ENCODE measurements at places on chromosomes 11 and 22.
A peak's percentile ranks its signal among the peaks of the same experiment; 100 is the strongest.

DNA sequence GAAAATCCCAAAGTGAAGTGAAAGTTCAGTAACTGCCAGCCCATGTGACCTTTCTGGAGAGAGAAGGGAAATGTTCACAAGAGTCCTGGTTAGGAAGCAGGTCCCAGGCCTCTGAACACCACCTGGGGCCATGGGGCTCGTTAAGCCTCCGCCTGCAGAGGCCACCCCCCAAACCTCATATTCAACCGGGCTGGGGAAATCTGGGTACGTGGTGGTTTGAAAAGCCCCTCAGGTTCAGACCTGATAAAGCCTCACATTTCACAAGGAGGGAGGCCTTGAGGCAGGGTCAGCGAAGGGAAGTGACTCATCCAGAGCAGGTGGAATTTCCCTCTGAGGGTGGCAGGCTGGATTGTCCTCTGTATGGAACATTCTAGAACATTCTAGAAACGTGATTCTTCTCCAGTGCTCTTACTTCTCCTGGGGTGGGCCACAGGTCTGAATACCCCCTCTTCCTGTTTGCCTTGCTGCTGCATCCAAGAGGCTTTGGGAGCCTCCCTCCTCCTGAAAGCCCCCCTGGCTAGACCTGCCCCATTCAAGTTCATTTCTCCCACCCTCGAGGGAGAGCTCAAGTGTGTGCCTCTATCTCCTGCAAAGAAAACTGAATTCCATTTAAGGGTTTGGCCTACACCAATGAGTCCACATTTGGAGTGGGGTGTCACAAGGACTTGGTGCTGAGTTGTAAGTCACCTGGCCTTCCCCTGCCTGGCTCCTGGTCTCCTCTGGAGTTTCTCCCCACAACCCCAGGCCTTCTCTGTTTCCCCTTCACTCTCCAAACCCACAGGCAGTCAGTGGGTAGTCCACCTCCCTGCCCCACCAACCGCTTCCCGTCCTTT lies 6.3 kb downstream of the FXYD2 start:
- DNase-seq, result peak; percentile 84

DNA sequence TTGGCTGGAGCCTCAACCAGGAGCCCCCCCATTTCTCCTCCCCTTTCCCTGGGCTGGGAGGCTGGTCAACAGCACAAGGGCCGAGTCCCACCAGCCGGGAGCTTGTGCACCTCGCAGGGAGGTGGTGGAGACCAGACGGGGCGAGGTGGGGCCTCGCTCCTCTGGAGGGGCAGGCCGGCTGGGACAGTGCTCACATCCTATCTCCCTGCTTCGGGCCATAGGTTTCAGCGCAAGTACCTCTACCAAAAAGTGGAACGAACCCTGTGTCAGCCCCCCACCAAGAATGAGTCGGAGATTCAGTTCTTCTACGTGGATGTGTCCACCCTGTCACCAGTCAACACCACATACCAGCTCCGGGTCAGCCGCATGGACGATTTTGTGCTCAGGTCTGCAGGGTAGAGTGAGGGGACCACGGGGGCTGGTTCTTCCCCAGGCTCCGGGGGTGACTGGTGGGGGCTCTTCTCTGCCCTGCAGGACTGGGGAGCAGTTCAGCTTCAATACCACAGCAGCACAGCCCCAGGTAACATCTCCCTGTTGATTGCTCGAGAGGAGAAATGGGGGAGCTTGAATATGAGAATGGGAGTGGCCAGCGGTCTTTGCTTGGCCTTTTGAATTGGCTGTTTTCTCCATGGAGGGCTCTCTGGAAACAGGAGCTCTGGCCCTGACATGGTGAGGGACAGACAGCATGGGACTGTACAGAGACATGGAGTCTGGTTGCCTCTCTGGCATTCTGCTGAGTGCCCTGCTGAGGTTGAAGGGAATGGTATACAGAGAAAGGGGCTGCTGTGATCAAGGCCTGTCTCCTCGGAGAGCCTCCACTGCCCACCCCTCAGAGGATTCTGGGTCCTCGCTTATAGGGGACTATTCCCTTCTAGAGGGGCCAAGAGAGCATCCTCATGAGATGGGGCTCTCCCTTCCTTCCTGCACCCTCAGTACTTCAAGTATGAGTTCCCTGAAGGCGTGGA lies 3.3 kb downstream of the SIDT2 start:
- no peak for DNase-seq

- no peak for DNase-seq
Observed at GRCh38 chr11:34523053-34523452, 9.5 kb upstream of the ELF5 start.

DNA sequence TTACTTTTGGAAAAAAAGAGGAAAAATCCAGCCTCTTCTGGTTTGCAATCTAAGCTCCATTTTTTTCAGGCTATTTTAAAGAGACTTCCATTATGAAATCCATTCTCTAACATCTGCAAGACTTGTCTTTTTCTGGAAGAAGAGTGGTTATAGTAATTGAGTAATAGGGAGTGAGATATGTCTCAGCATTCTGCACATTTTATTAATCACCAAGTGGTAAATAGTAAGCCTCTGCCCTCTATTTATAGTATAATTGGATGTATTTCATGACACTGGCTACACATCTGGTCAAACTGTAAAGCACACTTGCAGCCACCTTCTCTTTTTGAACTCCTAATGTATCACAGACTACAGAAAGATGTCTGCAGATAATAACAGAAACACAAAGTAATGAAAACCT lies 391.1 kb downstream of the ETS1 start:
- DNase-seq, result no peak

DNA sequence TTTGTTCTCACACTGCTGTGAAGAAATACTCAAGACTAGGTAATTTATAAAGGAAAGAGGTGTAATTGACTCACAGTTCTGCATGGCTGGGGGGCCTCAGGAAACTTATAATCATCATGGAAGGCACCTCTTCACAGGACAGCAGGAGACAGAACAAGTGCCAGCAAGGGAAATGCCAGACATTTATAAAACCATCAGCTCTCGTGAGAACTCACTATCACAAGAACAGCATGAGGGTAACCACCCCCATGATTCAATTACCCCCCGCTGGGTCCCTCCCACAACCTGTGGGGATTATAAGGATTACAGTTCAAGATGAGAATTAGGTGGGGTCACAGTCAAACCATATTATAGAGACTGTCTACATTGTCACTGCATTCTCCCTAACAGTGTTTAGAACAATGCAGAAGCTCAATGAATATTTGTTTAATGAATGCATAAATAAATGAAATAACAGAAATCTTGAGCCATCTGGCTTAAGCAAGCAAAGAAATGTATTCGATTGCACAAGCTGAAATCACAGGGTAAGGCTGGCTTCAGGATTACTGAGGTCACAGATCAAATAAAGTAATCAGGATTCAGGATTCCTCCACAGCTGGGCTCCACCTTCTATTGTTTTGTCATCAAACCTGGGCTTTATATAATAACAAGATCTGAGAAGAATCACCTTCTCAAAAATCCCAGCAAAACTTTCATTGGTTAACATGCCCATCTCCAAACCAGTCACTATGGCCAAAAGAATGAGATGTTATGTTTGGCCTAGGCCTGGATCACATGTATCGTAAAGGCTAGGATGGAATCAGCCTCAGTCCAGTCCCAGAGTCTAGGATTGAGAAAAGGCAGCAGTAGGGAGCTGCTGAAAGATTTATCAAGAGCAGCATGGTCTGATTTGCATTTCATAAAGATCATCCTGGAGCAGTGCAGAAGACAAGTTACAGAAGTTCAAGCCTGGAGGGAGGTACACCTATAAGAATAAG lies 137.8 kb upstream of the UBASH3B start:
- no peak for DNase-seq

DNA sequence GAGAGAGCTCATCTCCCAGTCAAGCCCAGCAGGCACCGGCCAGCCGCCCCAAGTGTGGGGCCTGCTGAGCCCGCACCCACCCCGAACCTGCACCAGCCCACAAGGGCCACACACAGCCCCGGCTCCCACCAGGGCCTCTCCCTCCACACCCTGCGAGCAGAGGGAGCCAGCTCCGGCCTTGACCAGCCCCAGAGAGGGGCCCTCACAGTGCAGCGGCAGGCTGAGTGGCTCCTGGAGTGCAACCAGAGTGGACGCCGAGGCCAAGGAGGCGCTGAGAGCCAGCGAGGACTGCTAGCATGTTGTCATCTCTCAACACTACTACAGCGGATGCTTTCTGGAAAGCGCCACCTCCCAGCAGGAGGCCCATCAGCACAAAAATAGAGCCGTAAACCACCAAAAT lies 10.9 kb downstream of the DEFB108B start:
- DNase-seq, result no peak

- DNase-seq, result no peak
Observed at GRCh38 chr11:95035316-95035715, 10.3 kb downstream of the KDM4E start.

GRCh38 chr22:39220890-39221850 lies 23.6 kb downstream of the PDGFB start:
- DNase-seq, result no peak

- no peak for DNase-seq
Observed at GRCh38 chr11:126518071-126518971, 162.8 kb downstream of the ST3GAL4 start.

GRCh38 chr11:111344032-111344431 lies 35.0 kb downstream of the POU2AF1 start:
- DNase-seq, result no peak

GRCh38 chr22:42300259-42301076 lies 30.0 kb upstream of the TCF20 start:
- peak; percentile 53 for DNase-seq

DNA sequence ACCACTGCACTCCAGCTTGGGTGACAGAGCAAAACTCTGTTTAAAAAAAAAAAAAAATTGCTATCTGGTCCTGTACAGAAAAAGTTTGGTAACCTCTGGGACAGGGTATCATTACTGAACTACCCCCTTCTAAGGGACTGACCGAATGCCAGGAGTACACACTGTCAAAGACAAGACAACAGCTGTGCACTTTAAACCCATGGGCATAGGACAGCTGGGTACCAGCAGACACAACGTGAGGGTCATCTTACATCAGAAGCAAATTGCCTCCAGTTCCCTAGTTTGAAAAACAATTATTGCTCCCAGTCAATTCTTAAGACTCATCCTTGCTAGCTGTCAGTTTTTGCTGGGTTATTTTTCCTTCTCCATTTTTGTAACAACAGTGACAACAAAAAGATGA lies 17.8 kb downstream of the CD59 start:
- no peak for DNase-seq

DNA sequence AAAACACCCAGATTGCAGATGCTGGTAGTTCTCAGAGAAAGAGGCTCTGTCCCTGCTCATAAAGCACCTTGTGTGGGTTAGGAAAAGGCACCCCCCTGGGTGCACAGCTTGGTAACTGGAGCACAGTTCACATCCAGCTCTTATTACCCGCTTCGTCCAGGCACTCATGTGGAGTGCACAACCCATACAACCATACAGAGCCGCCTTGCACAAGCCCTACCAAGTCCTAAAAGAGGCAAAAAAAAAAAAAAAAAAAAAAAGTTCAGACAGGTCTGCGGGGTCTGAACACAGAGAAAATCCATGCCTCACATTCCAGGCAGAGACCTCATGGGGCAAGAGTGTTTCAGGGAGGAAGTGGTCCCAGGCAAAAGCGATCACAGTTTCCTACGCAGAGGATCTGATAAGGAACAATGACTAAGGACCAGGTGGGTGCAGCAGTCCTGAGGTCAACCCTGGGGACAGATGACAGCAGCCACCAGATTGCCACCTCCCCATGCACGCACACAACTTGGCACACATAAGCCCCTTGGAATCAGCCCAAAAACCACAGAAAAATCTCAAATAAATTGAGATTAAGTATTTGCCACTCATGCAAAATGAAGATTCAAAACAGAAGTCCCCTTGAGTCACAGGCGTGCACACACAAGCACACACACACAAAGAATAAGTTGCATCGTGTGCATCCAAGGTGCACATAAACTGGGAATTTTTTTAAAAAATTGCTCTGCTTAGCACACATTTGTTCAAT lies 12.3 kb downstream of the MB start:
- no peak for DNase-seq

DNA sequence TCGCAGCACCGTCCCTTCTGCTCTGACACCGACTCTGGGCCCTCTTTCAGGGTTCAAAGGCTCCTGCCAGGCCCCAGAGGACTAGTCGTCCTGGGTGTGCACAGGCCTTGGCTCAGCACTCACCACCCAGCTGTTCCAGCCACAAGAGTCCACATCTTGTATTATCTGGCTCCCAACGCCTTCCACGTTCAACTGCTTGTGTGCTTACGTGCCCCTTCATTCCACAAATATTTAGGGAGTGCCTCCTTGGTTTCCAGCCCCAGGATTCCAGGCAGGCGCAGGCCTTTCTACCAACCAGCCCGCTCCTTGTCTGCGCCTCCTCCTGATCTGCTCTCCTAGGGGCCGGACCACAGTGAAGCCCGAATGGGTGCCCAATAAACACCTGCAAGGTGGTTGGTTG lies 70.9 kb downstream of the SCUBE1 start:
- no peak for DNase-seq

- DNase-seq, result no peak
Observed at GRCh38 chr22:17648569-17648968, 10.0 kb downstream of the BCL2L13 start.

GRCh38 chr22:34763496-34763895 lies 302.5 kb upstream of the ISX start:
- DNase-seq, result no peak

DNA sequence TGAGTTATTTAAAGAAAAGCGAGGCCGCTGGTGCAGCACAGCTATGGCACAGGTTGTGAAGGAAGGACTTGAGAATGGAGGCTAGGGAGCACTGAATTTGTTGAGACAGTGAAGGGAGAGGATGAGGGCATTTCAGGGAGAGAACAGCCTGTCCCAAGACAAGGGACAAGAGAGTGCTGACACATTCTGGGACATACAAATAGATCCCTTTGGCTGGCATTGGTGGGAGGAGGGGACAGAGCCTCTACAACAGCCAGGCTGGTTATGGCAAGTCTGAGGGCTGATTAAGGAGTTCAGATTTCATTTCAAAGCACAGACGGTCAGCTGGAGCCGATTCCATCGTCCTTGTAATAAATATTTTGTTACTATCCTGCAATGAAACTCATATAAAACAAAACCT lies 1.7 kb upstream of the SLC29A2 start:
- DNase-seq, result no peak

DNA sequence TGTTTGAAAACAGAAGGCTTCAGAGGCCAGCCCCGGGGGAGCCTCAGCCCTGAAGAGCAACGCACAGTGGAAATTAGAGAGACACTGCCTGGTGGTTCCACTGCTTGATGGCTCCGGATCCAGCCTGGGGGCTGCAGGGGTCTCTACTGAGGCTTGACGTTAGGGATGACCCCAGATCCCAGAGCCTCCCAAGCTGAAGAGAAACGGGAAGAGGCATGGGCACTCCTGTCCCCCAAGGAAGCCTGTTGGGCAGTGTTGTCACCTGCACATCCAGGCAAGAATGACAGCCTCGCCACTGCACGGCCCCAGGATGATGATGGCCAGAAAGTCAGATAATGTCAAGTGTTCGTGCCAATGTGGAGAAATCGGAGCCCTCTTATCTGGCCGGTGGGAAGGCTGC lies 56.8 kb upstream of the FGF3 start:
- no peak for DNase-seq
